GM18507 (cell line): ENCODE measurements at places on chromosomes 5 and 9.

DNA sequence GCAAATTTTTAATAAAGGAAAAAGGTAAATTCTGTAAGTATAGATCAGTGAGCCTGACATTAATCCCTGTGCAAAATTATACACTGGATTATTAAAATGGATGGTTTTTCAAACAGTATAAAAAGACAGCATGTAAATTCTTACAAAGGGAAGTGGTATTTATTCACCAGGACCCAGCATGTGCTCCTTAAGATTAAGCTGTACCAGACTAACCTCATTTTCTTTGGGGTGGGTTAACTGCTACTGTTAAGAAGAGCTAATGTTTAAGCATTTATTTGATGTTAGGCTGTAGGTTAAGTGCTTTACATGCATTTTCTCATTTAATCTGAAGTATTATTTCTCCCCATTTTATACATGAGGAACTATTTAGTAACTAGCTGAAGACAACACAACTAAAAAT is 60.3 kb upstream of the RFX3 start:
- DNase-seq: no peak

DNA sequence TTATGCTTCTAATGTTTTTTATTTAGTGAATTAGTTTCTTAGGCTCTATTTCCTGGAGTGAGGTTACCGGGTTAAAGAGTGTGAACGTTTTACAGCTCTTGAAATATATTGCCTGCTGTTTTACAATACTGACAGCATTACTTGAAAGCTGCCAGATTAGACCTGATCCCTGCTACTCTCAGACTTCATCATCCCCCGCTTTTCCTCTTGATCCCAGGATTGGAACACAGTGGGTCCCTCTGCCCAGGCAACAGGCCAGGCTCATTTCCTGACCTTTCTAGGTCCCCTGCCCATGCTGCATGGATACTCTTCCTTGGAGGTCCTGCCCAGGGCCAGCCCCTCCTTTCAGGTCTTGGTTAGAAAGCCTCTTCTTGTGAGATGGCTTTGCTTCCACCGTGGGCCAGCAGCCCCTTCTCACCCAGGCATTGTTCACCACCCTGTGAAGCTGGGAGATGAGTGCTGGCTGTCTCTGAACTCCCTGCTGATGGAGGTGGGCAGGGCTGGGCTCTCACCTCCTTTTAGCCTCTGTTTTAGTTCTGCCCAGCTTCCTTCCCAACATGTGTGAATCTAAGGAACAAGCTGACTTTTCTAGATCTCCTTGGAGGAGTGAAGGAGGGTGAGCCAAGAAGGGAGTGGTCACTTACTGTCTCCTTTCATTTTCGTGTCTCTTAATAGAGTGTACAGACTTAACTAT is 15.5 kb upstream of the FAM120AOS start:
- DNase-seq: no peak

GRCh38 chr5:2758632-2759031 is 7.2 kb upstream of the IRX2 start:
- DNase-seq: no peak

- DNase-seq: no peak
Measured at GRCh38 chr9:133003671-133004090, 25.2 kb downstream of the GFI1B start.

DNA sequence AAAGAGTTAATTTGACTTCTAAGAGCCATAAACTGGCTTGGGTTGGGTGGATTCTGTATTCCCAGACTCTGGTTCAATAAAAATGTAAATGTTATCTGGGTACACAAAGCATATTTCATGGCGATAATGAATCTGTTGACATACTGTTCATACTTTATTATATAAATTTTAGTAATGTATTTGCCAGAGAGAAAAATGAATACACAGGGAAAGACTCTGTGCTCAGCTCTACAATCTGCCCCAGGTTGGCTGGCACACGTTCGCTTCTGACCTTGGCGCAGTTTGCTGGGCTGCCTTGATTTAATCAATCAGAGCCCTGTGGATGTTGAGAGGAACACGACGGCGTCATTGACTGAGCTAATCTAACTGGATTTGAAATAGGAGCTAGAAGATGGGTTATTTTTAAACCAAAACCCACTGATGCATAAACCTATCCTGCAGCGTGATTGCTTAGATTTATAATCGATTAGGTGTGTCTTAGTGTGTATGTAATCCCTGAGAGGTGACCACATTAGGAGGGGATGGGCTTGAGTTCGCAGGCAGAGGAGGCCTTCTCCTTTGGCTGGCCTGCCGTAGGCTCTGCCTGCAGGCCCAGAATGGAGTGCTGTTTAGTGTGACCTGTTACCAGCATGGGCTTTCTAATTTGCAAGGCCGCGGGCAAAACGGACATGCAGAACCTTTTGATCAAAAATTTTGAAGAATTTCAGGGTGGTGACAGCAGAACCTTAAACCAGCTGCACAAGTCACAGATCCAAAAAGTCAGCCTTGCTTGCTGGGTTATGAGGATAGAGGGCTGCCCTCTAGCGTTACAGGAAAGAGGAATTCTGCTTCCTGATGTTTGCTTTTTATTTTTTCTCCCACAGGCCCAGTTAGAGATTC is 3.9 kb upstream of the ADCY2 start:
- DNase-seq: no peak

DNA sequence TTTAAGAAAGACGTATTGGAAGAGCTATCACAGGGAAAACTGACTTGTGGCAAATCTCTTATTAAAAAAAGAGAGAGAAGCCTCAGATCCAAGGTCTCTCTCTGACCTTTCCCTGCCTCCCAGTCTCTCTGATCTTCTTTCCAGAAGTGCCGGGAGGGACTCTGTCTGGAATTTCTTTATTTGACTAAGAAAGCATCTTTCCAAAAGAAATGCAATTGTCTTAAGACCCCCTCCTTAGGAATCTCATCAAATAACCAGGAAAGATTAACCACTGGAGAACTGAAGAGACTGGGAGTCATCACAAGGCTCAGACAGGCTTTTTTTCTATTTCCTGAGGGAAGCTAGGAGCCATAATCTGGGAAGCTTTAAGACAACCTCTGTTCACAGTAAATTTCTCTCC is 4.6 kb downstream of the C1QTNF3 start:
- no peak for DNase-seq

DNA sequence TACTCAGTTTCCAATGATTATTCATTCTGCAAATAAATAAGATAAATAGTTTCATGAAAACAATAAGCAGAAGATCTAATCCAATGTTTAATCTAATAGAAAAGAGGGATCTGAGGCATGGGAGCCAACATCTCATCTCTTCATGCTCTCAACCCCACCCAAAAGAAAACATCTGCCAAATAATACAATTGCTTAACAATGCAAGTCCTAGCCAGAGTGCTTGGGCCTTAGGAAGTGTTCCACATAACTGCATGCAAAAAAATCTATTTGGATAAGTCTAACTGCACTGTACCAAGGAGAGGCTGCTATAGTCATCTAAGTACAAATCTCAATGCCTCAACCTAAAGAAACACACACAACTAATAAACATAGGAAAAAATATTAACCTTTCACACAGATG is 606.0 kb downstream of the CDH9 start:
- DNase-seq: no peak

GRCh38 chr9:106400950-106401349 is 462.0 kb upstream of the ZNF462 start:
- no peak for DNase-seq
